ENCODE measurements at places on chromosomes 5 and 9.

DNA sequence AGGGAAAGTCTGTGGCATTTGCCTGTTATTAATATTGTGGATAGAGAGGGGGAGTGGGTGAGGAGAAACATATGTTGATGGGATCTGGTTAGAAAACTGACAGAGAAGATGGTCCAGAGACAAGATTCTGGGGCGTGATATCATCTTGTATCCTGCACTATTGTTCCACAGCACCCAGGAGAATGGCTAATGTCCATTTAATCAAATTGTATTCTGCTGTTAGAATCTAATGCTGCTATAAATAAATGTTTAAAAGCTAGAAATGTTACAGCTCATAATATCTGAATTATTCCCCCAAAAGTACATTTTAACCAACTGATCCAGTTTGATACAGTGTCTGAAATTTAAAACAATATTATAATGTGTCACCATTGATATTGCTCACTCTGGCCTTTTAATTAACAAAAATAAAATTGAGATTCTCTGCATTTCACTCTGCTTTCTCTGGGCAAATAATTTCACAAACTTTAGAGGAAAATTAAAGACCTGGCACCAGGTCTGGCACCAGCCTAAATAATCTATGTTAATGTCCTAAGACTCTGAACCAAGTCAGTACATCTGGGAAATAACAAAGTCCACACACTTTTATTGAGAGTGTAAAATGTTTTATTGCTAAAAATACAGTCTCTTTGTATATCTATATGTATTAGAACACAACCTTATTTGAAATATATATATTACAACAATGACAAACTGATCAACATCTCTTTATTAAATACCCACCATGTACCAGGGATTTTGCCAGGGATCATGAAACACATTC is 18.8 kb downstream of the HTR4 start:
- no peak for DNase-seq

- no peak for DNase-seq
Observed at GRCh38 chr5:36374266-36374862, 72.7 kb upstream of the RANBP3L start.

- no peak for DNase-seq
Observed at GRCh38 chr5:143159031-143159430, 244.5 kb downstream of the NR3C1 start.

GRCh38 chr9:6873857-6874256 is 116.1 kb downstream of the KDM4C start:
- DNase-seq, result no peak

DNA sequence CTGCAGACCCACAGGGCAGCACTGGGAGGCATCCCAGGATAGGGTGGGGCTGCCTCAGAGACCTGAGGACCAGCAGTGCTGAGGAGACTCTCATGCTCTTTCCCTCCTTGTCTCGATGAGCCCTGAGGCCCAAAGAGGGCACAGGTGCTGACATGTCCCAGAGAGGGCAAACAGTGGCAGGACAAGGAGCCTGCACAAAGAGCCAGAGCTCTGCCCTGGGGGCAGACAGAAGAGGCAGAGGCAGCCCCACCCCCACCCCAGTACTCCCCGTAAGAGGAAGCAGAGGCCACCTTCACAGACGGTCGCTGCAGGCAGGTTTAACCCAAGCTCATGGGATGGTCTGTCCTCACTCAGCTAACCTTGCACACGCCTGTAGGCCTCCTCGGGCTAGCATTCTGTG is 29.4 kb upstream of the TTLL11 start:
- no peak for DNase-seq

All from hematopoietic multipotent progenitor cell treated with erythropoietin and hydrocortisone succinate and interleukin-3 and kit ligand, for 6 days (in vitro differentiated cells).